ENCODE measurements at places on chromosomes 16 and 17. TPM values are rescaled to one million over a fixed set of nuclear protein-coding genes. Genes with fewer than 3 reads are reported as not detected.
A peak's percentile ranks its signal among the peaks of the same experiment; 100 is the strongest.

- H3K4me1 ChIP-seq: no peaks in the 10 kb centered on the region
- no peak overlapping the region for H3K4me3 ChIP-seq
- no peaks in the 10 kb centered on the region for H3K27me3 ChIP-seq
- peak; percentile 75 for DNase-seq
- H3K36me3 ChIP-seq: no peaks in the 10 kb centered on the region
These were observed 51.8 kb downstream of the CA10 start for GRCh38 chr17:52106638-52107261.

- H3K27me3 ChIP-seq: no peaks in the 10 kb centered on the region
- DNase-seq: no peak
- peaks cover 6% of the 10 kb centered on the region for H3K4me1 ChIP-seq
- no peak overlapping the region for H3K27ac ChIP-seq
- H3K4me3 ChIP-seq: no peak overlapping the region
These were observed 609.4 kb upstream of the CDH5 start for GRCh38 chr16:65757064-65757463.

DNA sequence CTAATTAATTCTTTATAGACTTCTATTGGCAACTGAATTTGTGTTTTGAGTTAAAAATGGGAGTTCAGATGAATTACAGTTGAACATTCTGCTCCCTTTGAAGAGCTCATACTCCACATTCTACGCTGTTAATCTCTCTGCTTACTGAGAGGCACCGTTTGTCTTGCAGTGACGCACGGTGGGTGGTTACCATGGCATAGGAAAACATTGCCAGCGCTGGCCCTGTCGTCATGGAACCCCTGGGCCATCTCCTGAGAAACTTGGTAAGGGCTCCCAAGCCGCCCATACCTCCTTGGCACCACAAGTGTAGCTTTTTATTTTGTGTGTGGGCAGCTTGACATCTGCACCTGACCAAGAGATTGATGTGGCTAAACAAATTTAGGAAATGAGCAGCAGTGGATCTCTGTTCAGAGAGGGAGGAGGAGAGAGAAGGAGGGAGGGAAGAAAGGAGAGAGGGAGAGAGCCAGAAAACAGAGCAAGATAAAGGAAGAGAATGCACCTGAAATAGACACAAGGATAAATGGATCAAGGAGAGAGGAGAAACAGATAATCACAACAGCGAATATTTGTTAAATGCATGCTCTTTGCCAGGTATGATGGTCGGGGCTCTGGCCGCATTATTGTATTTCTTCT lies 398.5 kb downstream of the HAPSTR1 start:
- peak; percentile 85 for DNase-seq
- H3K4me3 ChIP-seq: no peak overlapping the region
- peak overlapping the region; percentile 8 for H3K27ac ChIP-seq
- H3K4me1 ChIP-seq: no peaks in the 10 kb centered on the region
- H3K27me3 ChIP-seq: no peaks in the 10 kb centered on the region

DNA sequence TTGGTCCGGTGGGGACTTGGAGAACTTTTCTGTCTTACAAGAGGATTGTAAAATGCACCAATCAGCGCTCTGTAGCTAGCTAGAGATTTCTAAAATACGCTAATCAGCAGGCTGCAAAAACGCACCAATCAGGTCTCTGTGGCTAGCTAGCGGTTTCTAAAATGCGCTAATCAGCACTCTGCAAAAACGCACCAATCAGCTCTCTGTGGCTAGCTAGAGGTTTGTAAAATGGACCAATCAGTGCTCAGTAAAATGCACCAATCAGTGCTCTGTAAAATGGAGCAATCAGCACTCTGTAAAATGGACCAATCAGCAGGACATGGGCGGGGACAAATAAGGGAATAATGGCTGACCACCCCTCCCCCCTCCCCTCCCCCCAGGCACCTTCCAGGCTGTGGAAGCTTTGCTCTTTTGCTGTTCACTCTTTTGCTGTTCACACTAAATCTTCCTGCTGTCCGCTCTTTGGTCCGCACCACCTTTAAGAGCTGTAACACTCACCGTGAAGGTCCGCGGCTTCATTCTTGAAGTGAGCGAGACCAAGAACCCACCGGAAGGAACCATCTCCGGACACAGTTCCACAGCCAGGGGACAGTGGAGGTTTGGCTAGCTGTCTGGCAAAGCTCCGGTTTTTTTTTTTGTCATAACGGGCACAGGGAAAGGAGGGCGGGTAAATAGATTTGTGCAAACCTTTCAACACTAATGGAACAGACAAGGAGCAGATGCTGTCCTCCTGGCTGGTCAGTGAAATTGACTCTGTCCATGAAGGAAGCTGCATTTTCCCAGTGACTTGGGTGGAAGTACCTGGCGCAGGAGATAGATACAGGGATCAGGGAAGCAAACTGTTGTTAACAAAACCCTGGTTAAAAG lies 8.3 kb downstream of the PITPNC1 start:
- no peak for DNase-seq
- H3K4me1 ChIP-seq: peaks cover 19% of the 10 kb centered on the region
- no peak overlapping the region for H3K27ac ChIP-seq
- H3K36me3 ChIP-seq: no peaks in the 10 kb centered on the region
- no peak overlapping the region for H3K4me3 ChIP-seq

- H3K36me3 ChIP-seq: no peaks in the 10 kb centered on the region
- peak; percentile 61 for DNase-seq
- H3K4me1 ChIP-seq: no peaks in the 10 kb centered on the region
- H3K27me3 ChIP-seq: no peaks in the 10 kb centered on the region
- H3K4me3 ChIP-seq: no peak overlapping the region
These were observed 349.6 kb downstream of the KIF2B start for GRCh38 chr17:54172096-54172984.

- no peaks in the 10 kb centered on the region for H3K4me1 ChIP-seq
- H3K27me3 ChIP-seq: peaks cover 20% of the 10 kb centered on the region
- H3K27ac ChIP-seq: no peak overlapping the region
These were observed 37.5 kb downstream of the PPL start for GRCh38 chr16:4899474-4899846.

- no peak overlapping the region for H3K4me3 ChIP-seq
- no peaks in the 10 kb centered on the region for H3K4me1 ChIP-seq
- H3K36me3 ChIP-seq: no peaks in the 10 kb centered on the region
- peak; percentile 72 for DNase-seq
These were observed 44.9 kb upstream of the DNAJA2 start for GRCh38 chr16:47018223-47018891.

DNA sequence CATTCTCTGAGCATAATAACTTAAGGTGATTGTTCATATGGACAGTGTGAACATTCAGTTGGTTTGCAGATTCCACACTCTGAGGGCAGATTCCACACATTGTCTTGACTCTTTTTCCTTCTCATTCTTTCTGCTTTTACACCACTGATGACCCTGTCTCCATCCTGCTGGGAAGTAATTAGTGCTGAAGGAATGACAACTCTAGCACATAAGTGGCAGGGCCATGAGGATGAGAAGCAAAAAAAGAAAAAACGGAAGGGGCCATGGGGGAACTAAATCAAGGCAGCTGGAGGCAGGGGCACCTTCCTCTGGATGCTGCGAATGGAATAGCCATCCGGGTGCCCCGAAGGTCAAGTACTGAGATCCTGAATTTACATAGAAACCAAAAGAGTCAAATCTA lies 944.0 kb downstream of the KCNJ2 start:
- no peaks in the 10 kb centered on the region for H3K27me3 ChIP-seq
- DNase-seq: no peak
- H3K4me3 ChIP-seq: no peak overlapping the region
- no peaks in the 10 kb centered on the region for H3K36me3 ChIP-seq
- no peaks in the 10 kb centered on the region for H3K4me1 ChIP-seq

DNA sequence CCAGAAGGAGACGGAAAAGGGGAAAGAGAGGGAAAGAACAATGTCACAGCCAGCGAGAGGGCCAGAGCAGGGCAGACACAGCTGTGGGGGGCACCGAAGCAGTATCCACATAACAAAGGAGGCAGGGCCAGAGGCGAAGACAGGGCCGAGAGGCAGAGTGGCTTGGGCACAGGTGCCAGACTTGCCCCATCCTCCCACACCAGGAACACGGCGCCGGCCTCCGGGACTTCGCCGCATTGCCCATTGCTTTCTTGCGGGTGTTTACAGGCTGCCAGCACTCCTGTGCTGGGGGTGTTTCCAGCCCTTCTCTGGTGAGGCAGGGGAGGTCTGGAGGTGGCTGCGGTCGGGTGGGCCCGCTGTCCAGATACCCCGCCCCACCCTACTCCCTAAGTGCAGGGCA lies 78.0 kb downstream of the ENGASE start:
- H3K36me3 ChIP-seq: no peaks in the 10 kb centered on the region
- no peak overlapping the region for H3K27ac ChIP-seq
- no peak for DNase-seq
- H3K4me1 ChIP-seq: no peaks in the 10 kb centered on the region

DNA sequence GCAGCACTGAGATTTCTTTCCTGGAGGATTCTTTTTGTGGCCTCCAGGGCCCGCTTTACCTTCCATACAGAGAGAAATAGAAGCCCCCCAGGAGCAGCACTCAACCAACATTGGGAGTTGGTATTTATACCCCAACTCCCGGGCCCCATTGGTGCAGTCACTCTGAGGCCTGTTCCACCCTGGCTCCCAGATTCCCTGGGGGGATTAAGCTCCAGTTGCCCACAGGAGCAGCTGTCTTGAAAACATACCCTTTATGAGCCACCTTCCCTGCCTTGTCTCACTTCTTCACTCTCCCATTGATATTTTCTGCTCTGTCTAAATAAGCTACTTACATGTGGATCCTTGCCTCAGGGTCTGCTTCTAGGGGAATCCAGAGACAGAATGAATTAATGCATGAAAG lies 167.8 kb downstream of the KATNIP start:
- no peak for DNase-seq
- H3K4me3 ChIP-seq: no peak overlapping the region
- peaks cover 9% of the 10 kb centered on the region for H3K36me3 ChIP-seq
- H3K27me3 ChIP-seq: no peaks in the 10 kb centered on the region
- H3K4me1 ChIP-seq: peaks cover 17% of the 10 kb centered on the region

GRCh38 chr16:3696425-3697218 lies 20.7 kb downstream of the TRAP1 start:
- peak; percentile 63 for DNase-seq
- H3K4me1 ChIP-seq: peaks cover 16% of the 10 kb centered on the region
- H3K4me3 ChIP-seq: no peak overlapping the region
- H3K27me3 ChIP-seq: no peaks in the 10 kb centered on the region

- H3K4me1 ChIP-seq: peaks cover 15% of the 10 kb centered on the region
- peak; percentile 81 for DNase-seq
- no peak overlapping the region for H3K4me3 ChIP-seq
- H3K36me3 ChIP-seq: no peaks in the 10 kb centered on the region
- H3K27ac ChIP-seq: peak overlapping the region; percentile 37
These were observed 5.1 kb downstream of the STH start for GRCh38 chr17:46003907-46004748.

Gene ATP2C2
- not detected for total RNA-seq

Gene MYCBPAP
- total RNA-seq: not detected

Gene CTRL
- 11.0 TPM for total RNA-seq

Gene CDC6
- 9.8 TPM for total RNA-seq
